ENCODE measurements at places on chromosomes 4 and X.

GRCh38 chrX:21408307-21408706 lies 34.1 kb downstream of the CNKSR2 start:
- DNase-seq = no peak

GRCh38 chr4:125582302-125582701 lies 267.5 kb downstream of the FAT4 start:
- DNase-seq = no peak

DNA sequence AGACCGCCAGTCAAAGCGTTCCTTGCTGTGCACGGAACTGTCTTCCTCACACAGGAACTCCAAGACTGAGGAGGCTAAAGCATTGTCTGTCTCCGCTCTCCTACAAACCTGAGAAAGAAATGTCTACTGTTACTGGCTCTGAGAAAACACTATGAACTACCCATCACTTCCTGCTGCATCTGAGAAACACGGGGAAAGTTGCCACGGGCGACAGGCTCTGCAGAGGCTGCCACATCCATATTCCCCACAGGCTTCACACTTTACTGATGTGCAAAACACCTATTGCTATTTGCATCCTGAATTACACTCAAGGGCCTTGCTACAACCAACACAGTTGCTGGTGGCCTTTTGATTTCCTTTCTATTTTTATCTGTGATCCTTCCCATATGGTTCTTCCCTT lies 59.0 kb downstream of the AFAP1 start:
- DNase-seq = no peak

GRCh38 chr4:80420638-80421037 lies 85.1 kb downstream of the CFAP299 start:
- DNase-seq = no peak

- DNase-seq = no peak
Observed at GRCh38 chr4:41374490-41374889, 117.8 kb downstream of the UCHL1 start.

- DNase-seq = no peak
Observed at GRCh38 chr4:129899849-129900248, 803.9 kb downstream of the C4orf33 start.

- no peak for DNase-seq
Observed at GRCh38 chr4:110610940-110611831, 11.7 kb downstream of the PITX2 start.

- DNase-seq = no peak
Observed at GRCh38 chr4:10026485-10026884, 5.2 kb upstream of the SLC2A9 start.

DNA sequence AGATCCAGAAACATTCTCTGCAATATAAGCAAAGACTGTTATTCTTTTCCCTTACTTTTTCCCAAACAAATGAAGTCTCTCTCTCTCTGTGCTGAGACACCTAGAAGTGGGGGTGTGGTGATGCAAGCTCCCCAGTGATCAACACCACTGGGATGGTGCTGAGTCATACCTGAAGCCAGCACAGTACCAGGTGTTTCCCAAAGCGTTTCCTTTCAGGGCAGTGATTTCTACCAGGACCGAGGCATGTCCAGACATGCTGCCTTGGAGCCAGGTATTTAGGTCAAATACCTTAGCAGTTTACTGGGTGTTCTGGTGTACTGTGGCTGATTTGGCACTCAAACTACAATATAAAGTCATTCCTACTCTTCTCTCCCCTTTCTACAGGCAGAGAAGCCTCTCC lies 726.5 kb downstream of the FAM133A start:
- no peak for DNase-seq
